ENCODE measurements at places on chromosomes 5 and 9.

DNA sequence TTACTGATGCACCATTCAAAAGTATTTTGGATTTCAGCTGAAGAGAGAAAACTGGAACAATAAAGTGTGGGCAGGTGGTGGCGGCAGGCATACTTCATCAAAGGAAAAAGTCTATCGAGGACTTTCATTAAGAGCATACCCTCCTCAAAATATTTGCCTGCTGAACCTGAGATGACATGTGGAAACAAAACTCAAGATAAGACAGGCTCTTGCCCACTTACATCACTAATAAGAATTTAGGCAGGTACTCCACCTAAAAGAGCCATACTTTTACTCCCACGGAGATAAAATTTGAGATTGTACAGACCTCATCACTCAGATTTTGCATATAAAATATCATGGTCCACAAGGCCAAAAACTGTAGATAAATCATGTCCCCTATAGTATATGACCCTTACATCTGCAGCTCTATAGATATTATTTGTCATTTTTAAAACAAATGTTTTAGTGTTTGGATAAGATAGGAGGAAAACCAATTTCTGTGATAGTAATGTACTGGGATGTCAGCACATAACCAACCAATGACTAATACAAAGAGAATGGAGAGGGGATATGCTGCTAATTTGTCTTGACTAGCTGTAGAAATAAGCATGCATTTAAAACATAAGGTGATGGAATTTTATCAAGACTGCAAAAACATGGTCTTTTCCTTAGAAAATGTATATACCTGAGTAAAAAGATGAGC, 730.6 kb upstream of the ZNF608 start:
- no peak for DNase-seq

GRCh38 chr5:147966326-147966725, 60.0 kb upstream of the C5orf46 start:
- no peak for DNase-seq

- DNase-seq = no peak
These were observed 799.0 kb downstream of the TLR4 start for GRCh38 chr9:118503236-118503635.

GRCh38 chr5:55211184-55211874, 15.8 kb downstream of the MCIDAS start:
- no peak for DNase-seq

DNA sequence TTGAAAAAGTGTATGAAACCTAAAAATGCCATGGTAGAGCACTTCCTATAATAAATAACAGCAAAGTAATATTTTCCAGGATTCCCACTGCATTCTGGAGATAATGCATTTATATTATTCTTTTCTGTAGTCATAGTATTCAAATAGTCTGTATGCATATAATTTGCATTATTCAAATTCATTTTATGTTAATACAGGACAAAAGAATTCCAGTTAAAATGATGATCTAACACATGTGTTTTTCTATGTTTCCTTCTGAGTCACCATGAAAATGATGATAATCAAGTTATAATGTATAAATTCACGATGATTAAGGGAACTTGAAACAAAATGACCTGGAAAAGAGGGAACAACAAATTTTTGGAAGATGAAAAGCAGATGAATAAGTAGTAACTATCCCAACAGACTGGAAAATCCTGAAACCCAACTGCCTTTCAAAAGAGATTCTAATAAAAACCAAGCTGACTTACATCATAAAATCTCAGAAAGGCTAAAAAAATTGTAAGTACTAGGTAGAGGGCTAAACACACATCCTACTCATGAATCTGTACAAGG, 358.6 kb upstream of the PAPPA start:
- no peak for DNase-seq

All from CD4-positive, alpha-beta T cell treated with Interleukin-4 for 4 hours (primary cell).